ENCODE measurements at places on chromosomes 5 and 9.
A peak's percentile ranks its signal among the peaks of the same experiment; 100 is the strongest.

DNA sequence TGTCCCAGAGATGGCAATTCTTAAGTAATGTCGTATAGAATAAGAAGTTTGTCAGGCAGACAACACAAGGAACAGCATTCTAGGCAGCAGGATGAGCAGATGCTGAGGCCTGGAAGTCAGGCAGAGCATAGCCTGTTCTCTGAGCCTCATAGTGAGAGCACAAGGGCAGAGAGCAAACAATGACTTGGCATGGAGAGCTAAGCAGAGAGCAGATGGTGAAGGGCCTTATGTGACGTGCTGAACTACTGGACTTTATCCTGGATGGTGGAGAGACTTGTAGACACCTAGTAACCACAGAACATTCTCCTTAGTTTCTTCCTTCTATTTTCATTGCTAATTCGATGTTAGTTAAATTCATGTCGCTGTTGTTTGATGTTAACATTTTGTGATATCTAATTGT lies 60.1 kb downstream of the KCTD16 start:
- DNase-seq = no peak

DNA sequence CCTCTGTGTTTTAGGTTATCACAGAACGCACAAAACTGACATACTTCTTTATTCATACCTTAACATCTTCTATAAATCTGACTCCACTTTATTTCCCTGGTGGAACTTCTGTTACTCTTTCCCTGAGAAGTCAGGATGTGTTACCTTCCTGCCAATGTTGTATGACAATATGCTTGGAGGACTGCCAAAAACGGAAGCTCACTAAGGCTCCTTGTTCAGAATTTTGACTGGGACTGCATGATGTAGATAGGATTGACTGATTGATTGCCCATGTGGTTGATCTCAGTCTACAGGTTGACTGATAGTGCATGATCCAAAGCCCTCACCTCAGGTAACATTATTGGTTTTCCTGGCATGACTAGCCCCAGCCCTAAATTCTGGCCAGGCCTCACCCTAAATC lies 319.4 kb downstream of the TLR4 start:
- no peak for DNase-seq

GRCh38 chr9:16337322-16338029 lies 533.0 kb downstream of the BNC2 start:
- DNase-seq = peak; percentile 39

GRCh38 chr5:160774666-160775315 lies 77.2 kb downstream of the ATP10B start:
- no peak for DNase-seq

GRCh38 chr5:60010328-60010727 lies 116.8 kb upstream of the PDE4D start:
- no peak for DNase-seq

GRCh38 chr5:965604-966344 lies 42.8 kb upstream of the NKD2 start:
- no peak for DNase-seq

- no peak for DNase-seq
These were observed 9.1 kb upstream of the C1QTNF2 start for GRCh38 chr5:160379511-160379910.

DNA sequence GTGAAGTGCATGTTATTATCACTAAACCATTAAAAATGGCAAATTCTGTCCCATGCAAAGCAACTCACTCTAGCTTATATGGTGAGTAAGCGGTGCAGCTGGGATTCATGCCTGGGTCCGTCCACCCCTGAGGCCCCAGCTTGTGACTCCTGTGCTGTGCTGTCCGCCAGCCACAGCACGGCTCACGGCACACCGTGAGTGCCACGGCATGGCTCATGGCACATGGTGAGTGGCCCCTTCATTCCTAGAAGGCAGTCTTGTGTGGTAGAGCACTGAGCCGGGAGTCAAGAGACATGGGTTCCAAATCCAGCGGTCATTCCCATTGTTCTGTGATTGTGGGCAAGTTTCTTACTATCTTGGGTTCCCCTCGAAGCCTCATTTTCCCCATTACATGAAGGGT lies 18.8 kb downstream of the RGS3 start:
- DNase-seq = no peak

GRCh38 chr5:17723876-17724275 lies 89.6 kb downstream of the TAF11L14 start:
- no peak for DNase-seq

GRCh38 chr5:34034534-34035327 lies 8.3 kb downstream of the C1QTNF3 start:
- DNase-seq = no peak

DNA sequence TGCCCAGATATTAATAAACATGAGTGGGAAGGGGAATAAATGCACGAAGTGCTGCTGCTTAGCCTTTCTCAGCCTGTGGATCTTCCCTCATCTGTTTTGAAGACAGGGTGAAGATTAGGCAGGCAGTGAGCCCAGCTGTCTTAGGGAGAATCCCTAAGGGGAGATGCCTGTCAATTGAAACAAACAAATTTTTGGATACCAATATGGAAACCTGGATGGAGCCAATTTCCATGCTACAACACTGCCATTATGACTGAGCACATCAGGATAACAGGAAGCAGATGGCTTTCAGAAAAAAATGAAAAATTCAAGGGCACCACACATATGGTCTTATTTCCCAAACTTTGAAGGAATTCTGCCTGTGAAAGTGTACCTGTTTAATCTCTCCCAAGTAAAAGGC lies 80.3 kb downstream of the HMHB1 start:
- no peak for DNase-seq

GRCh38 chr5:177005619-177006264 lies 837 bp downstream of the UIMC1 start:
- peak; percentile 78 for DNase-seq

GRCh38 chr5:42944989-42945388 lies 95.1 kb downstream of the ANXA2R start:
- DNase-seq = peak; percentile 43

DNA sequence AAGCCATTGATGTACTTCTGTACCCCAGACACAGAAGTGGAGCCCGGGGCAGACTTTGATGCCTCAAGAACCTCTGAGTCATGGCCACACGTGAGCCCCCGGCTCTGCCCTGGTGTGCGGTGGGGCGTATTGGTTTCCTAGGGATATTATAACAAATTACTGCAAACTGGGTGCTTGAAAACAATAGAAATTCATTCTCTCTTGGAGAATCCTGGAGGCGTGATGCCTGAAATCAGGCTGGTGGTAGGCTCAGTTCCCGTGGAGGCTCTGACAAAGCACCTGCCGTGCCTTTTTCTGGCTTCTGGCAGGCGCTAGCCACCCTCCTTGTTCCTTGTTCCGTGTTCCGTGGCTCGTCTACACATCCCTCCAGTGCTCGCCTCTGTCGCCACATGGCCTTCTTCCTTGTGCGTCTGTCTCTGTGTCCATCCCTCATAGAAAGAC lies 24.2 kb downstream of the NEK6 start:
- no peak for DNase-seq

GRCh38 chr5:165029099-165029870 lies 1523.9 kb downstream of the MAT2B start:
- peak; percentile 25 for DNase-seq

DNA sequence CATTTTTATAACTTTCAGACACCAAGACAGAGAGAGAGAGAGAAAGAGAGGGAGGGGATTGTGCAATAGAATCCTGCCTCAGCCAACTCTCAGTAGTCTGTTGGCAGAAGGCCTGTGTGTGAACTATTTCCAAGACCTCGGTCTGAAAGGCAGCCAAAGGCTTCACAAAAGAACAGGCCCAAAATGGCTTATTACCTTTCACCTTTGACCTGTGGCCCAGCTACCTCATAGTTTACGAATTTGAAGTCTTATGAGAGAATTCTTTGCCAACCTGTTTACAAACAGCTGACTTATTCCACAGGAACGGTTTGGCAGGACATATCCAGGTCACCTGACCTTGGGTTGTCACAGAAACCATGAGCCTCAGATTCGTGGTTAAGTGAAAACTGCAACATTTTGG lies 48.6 kb downstream of the NR2F1-AS1 start:
- DNase-seq = no peak

DNA sequence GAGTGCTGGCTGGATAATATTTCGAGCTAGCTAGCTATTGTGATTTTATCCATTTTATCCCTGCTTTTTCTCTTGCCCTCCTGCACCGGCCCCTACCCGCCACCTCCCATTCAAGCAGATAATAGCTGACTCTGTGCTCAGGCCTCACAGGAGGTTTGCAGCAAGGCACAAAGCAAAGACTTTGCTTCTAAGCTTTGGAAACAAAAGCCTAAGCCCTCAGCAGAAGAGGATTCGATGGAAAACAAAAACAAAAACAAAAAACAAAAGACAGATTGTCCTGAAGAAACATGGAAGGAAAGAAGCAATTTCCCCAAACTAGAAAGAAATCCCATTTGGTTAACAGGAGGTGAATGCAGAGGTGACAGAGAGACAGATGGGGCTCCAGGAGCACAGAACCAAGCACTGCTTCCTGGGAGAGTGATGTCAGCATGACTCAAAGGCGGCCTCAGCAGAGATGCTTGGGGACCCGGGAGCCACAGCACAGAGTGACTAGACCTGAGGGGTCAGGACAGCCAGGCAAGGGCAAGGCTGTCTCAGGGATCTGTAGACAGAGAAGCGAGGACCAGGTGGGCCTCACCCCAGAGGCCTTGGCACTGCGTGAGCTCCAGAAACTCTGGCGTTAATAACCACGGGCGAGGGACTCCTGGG lies 28.4 kb downstream of the MTX3 start:
- DNase-seq = no peak

DNA sequence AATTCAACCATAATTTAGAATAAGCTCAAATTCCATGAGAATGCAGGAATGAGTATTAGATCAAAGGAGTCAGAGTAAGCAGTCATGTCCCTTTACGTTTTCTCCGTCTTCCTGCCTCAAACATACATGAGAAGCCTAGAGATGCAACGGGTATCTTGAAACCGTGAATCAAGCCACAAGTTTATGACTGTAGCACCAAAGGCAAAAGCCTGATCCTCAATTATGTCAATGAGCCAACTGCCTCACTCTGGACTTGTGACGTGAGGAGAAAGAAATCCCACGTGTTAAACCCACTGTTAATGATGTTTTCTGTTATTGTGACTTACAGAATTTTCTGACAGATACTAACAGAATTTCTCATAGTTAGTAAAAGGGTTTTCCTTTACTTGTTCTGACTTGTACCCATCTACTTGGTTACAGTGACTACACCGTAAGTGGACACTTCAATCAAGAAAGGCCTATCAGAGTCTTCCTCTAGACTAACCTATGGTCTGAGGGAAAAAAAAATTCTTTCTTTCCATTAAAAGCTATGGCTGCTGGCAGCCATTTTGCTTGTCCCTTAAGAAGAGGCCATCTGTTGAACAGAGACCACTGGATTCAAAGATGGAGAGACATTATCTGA lies 35.3 kb upstream of the HK3 start:
- DNase-seq = no peak
